ENCODE measurements at places on chromosomes 16 and 17. TPM values are rescaled to one million over a fixed set of nuclear protein-coding genes. Genes with fewer than 3 reads are reported as not detected.

The DDX52 gene
- total RNA-seq = 26.7 TPM

- DNase-seq = no peak
Observed at GRCh38 chr16:49483651-49484450, 110.2 kb downstream of the C16orf78 start.

- no peak for DNase-seq
Observed at GRCh38 chr17:38702916-38703741, 1.9 kb upstream of the MLLT6 start.

The ADAMTS18 gene
- total RNA-seq = 0.51 TPM
